ENCODE measurements at places on chromosomes 5 and 9.

DNA sequence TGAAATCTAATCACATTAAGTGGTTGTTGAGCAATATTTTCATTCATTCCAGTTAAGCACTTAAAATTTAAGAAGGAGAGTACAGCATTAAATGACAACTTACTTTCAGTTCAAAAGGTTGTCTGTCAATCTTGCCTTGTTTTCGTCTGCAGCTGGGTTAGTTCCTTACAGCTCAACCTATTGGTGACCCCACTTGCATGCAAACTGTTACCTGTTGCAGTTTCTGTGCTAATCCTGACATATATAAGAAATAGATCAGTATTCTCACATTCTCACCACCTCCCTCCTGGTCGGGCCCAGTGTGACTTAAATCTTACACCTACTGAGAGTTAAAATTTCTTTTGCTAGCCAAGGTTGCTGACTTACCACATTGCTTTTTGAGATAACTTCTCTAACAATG is 191.8 kb upstream of the SMC2 start:
- no peak for DNase-seq

GRCh38 chr5:159947708-159948358 is 31.6 kb downstream of the ADRA1B start:
- DNase-seq: no peak

- DNase-seq: no peak
Measured at GRCh38 chr5:67659288-67659687, 462.7 kb upstream of the CD180 start.

GRCh38 chr5:100647461-100648230 is 112.5 kb downstream of the FAM174A start:
- peak; percentile 7 for DNase-seq

- DNase-seq: no peak
Measured at GRCh38 chr9:36964791-36965190, 69.3 kb downstream of the PAX5 start.

Data from stimulated activated CD4-positive, alpha-beta T cell treated with anti-CD3 and anti-CD28 coated beads, Interleukin-15, amount 100 ng/mL, for 24 hours (primary cell).